ENCODE measurements at places on chromosomes 11 and 22. TPM values are rescaled to one million over a fixed set of nuclear protein-coding genes. Genes with fewer than 3 reads are reported as not detected.

DNA sequence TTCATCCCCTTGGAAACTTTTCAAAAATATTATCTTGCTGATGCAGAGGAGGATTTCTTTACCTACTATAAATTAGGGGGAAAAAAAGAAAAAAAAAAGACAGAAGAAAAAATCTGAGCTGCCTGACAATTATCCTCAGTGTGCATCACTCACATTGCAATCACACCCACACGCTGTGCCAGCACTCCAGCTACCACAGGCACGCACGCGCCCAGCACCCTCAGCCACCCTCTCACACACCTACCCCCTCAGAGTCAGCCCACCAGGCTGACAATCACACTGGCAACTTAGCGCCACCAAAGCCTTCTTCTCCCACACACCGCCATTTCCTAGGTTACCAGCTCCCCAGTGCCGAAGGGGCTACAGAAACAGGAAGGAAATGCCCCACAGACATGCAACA is 236.1 kb downstream of the KCNA4 start:
- no peaks in the 10 kb centered on the region for H3K36me3 ChIP-seq
- H3K4me3 ChIP-seq: no peak overlapping the region
- no peaks in the 10 kb centered on the region for H3K4me1 ChIP-seq
- H3K27me3 ChIP-seq: no peaks in the 10 kb centered on the region
- H3K27ac ChIP-seq: no peak overlapping the region

DNA sequence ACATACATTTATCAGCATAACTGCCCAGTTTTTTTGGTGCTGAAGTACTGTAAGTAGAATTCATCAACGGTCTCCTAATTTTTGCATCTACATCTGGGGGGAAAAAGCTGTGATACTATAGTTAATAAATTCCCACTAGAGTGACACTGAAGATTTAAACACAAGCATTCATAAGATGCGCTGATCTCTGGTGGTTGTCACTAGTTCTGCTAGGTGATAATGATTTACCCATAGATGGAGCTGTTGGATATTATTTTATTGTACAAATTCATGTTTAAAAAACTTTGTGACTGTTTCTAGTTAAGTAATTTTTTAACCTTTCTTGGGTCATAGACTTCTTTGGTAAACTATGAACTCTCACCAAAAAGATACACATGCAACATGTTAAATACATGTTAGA is 106.6 kb downstream of the EMSY start:
- H3K4me1 ChIP-seq: peaks cover 7% of the 10 kb centered on the region
- H3K27ac ChIP-seq: no peak overlapping the region
- H3K4me3 ChIP-seq: no peak overlapping the region
- no peaks in the 10 kb centered on the region for H3K27me3 ChIP-seq
- DNase-seq: no peak
- H3K36me3 ChIP-seq: no peaks in the 10 kb centered on the region

DNA sequence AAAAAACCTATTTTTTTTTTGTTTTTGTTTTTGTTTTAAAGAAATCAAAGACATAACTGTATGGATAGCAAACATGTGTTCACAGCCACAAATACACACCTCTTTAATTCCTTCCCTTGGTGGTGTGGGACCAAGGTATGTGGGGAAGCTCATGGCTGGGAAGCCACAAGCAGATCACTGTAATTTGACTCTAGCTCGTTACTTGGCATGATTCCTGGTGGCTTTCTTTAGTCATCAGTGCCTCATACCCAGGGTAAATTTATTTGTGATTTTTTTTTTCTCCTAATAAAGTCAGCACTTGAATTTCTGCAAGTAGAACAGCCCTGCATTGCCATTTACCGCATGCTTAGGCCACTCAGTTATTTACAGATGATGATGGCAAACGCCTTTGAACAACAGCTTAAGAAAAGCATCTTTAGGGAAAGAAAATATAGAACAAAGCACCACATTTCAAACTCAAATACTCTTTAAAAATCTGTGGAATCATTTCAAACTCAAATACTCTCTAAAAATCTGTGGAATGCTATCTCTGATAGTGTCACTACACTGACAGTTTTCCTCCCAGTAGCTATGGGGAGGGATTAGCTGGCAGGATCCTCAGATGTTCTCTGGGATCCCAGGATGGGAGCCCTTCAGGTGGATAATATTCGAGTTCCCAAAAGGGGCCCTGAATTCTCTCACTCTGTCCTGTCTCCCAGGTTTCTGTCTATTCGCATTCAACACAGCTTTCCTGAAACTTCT is 687.2 kb downstream of the OPCML start:
- no peaks in the 10 kb centered on the region for H3K27me3 ChIP-seq
- H3K4me1 ChIP-seq: no peaks in the 10 kb centered on the region
- H3K36me3 ChIP-seq: no peaks in the 10 kb centered on the region
- no peak overlapping the region for H3K4me3 ChIP-seq
- DNase-seq: no peak

DNA sequence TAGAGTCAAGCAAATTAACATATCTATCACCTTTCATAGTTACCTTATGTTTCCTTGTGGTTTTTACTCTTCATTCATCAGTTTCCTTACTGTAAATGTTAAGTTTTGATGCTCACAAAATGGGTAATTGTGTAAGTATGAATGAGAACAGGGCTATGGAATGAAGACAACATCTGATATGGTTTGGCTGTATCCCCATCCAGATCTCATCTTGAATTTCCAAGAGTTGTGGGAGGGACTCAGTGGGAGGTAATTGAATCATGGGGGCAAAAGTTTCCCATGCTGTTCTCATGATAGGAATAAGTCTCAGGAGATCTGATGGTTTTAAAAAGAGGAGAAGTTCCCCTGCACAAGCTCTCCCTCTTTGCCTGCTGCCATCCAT is 107.6 kb downstream of the CCDC34 start:
- H3K4me1 ChIP-seq: peaks cover 10% of the 10 kb centered on the region
- H3K27me3 ChIP-seq: no peaks in the 10 kb centered on the region
- H3K27ac ChIP-seq: no peak overlapping the region
- DNase-seq: no peak
- H3K36me3 ChIP-seq: no peaks in the 10 kb centered on the region

- H3K4me3 ChIP-seq: no peak overlapping the region
- H3K27me3 ChIP-seq: no peaks in the 10 kb centered on the region
- DNase-seq: peak; percentile 66
- H3K27ac ChIP-seq: no peak overlapping the region
- H3K4me1 ChIP-seq: peaks cover 5% of the 10 kb centered on the region
Measured at GRCh38 chr11:78715639-78716311, 141.1 kb upstream of the NARS2 start.

- no peak overlapping the region for H3K4me3 ChIP-seq
- no peaks in the 10 kb centered on the region for H3K36me3 ChIP-seq
Measured at GRCh38 chr11:93945596-93945995, 75.6 kb upstream of the HEPHL1 start.

GRCh38 chr22:22093743-22094142 is 111.2 kb upstream of the TOP3B start:
- H3K4me3 ChIP-seq: no peak overlapping the region
- no peak overlapping the region for H3K27ac ChIP-seq
- H3K4me1 ChIP-seq: no peaks in the 10 kb centered on the region

DNA sequence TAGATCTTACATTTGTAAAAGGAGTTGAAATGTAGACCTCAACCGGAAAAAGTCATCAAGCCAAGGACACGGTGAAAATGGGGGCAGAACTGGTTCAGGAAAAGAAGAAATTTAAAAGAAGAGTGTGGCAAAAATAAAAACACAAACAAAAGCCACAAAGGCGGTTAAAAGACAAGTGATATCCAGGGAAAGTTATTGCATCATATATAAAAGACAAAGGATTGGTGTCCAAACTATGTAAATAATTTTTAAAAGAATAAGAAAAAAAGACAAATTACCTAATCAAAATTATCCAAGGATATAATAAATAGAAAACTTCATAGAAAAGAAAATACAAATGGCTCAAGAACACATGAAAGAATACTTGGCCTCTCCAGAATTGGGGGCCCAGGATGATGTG is 45.1 kb upstream of the OPCML start:
- H3K4me3 ChIP-seq: no peak overlapping the region
- H3K4me1 ChIP-seq: no peaks in the 10 kb centered on the region
- no peaks in the 10 kb centered on the region for H3K27me3 ChIP-seq
- no peaks in the 10 kb centered on the region for H3K36me3 ChIP-seq
- H3K27ac ChIP-seq: no peak overlapping the region
- DNase-seq: no peak

DNA sequence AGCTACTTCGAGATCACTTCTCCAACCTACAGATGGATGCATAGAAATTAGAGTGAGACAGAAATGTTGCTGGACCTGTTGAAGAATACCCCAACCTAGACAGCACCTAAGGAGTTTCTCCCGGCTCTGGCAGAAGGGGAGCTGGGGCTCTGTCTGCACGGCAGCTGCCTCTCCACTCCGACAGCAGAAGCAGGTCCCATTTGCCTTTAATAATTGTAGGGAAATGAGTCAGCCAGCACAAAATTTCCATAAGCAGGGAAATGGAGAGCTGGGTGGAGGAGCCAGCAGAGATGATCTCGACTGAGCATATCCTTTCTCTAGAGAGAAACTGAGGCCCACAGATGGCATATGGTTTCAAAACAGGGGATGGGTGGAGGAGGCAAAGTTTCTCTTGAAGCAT is 80.1 kb downstream of the EFCAB6 start:
- H3K27ac ChIP-seq: no peak overlapping the region
- no peaks in the 10 kb centered on the region for H3K36me3 ChIP-seq
- no peaks in the 10 kb centered on the region for H3K27me3 ChIP-seq
- no peak overlapping the region for H3K4me3 ChIP-seq
- no peak for DNase-seq
- no peaks in the 10 kb centered on the region for H3K4me1 ChIP-seq

GRCh38 chr11:75141166-75141565 is 9.7 kb upstream of the SLCO2B1 start:
- H3K27me3 ChIP-seq: no peaks in the 10 kb centered on the region
- no peaks in the 10 kb centered on the region for H3K36me3 ChIP-seq
- no peak for DNase-seq
- H3K4me1 ChIP-seq: peaks cover 10% of the 10 kb centered on the region
- H3K27ac ChIP-seq: no peak overlapping the region
- no peak overlapping the region for H3K4me3 ChIP-seq

DNA sequence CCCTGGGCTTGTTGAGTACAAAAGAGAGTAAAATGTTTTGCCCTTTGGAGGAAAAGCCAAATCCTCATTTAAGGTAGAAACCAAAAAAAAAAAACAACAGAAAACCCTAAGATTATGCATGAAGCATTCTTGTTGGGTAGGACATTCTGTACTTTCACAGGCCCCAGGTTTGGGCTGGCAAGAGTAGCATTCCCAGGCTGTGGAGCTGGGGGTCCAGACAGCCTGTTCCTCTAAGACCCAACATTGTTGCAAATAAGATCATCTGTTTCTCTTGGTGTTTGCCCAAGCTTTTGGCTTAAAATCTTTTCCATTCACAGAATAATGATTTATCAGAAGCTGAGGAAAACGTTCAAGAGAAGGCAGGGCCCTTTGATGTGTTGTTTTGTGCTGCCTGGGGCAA is 123.8 kb downstream of the MICAL2 start:
- no peak overlapping the region for H3K27ac ChIP-seq
- H3K4me3 ChIP-seq: no peak overlapping the region
- H3K36me3 ChIP-seq: peaks cover 40% of the 10 kb centered on the region
- peaks cover 19% of the 10 kb centered on the region for H3K4me1 ChIP-seq
- no peaks in the 10 kb centered on the region for H3K27me3 ChIP-seq

DNA sequence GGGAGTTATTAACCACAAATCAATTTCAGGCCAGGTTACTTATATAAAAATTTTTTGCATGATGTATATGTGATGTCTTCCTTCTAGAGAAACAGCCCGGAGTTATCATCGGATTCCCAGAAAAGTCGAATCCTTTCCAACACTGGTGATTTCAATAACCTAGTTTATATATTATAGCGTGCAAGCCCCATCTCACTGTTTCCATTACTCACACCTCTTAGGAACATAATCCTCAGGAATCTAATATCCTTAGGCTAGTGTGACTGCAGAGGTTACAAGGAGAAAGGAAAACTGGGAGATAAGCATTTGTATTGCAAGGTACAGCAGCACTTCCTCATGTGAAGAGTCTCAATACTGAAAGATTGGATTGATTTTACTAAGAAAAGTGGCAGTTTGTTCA is 20.3 kb downstream of the ARHGAP20 start:
- no peaks in the 10 kb centered on the region for H3K4me1 ChIP-seq
- no peaks in the 10 kb centered on the region for H3K27me3 ChIP-seq
- DNase-seq: no peak
- H3K36me3 ChIP-seq: no peaks in the 10 kb centered on the region
- H3K4me3 ChIP-seq: no peak overlapping the region

DNA sequence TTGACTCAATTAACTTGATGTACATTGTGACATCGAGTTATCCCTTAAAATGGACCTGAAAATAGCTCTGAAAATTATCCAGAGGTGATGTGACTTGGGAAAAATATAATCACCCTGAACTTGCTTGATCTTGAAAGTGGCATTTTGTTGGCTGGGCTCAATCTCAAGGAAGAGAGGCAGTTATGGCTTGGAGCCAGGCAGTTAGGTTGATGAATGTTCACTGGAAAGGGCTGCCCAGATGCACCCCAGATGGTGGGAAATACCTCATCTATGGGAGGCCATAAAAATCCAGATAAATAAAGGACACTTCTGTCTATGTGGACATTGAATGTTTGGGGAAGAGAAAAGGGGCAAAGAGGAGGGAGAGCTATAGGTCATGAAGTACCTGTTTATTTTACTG is 55.7 kb upstream of the OR5AN1 start:
- no peaks in the 10 kb centered on the region for H3K4me1 ChIP-seq
- H3K27me3 ChIP-seq: no peaks in the 10 kb centered on the region
- H3K36me3 ChIP-seq: no peaks in the 10 kb centered on the region
- H3K4me3 ChIP-seq: no peak overlapping the region
- no peak overlapping the region for H3K27ac ChIP-seq
- no peak for DNase-seq

DNA sequence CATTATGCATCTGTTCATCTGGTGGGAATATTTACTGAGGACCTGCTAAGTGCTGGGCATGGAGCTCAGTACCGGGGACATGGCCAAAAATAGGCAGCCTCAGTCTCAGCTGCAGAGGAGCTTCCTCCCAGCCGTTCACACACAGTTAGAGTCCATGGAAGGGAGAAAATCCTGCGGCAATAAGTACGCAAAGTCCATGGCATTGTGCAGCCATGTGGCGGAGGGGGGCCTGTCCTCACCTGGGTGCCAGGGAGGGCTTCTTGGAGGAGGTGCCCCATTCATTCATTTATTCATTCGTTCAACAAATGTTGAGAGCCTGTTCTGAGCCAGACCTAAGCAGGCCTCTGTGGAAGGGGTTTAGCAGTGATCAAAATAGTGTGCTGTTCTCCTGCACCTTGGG is 59.3 kb upstream of the ANO1 start:
- no peak overlapping the region for H3K4me3 ChIP-seq
- no peak overlapping the region for H3K27ac ChIP-seq
- H3K4me1 ChIP-seq: peaks cover 36% of the 10 kb centered on the region
- H3K36me3 ChIP-seq: no peaks in the 10 kb centered on the region
- H3K27me3 ChIP-seq: no peaks in the 10 kb centered on the region

LTBP3 gene
- 52.0 TPM for total RNA-seq

OR51B2 gene
- not detected for total RNA-seq

STK33 gene
- total RNA-seq: not detected

SIPA1 gene
- total RNA-seq: 56.1 TPM

FGF4 gene
- total RNA-seq: not detected
